Type B pancreatic cell (in vitro differentiated cells): ENCODE measurements at places on chromosomes 2 and 18. TPM values are rescaled to one million over a fixed set of nuclear protein-coding genes. Genes with fewer than 3 reads are reported as not detected.

DNA sequence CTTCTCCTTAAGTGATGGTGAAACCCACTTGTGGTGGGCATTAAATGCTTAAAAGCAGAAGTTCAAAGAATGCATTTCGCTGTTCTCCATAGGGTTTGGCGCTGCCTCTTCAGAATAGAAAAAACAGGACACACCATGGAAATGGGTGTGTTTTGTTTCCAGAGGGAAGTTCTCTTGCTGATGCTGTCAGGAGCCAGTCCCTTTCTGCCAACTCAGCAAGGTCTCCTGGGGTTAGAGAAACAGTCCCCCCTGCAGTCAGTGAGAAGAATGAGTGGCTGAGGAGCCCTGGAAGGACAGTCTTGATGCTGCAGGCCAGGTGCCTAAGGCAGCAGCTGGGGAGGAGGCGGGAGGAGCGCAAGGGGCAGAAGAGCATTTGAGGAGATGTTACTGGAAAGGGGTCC, 37.8 kb upstream of the ASAP2 start:
- H3K27ac ChIP-seq, result peak overlapping the region; percentile 97
- no peaks in the 10 kb centered on the region for H3K27me3 ChIP-seq
- H3K36me3 ChIP-seq, result no peaks in the 10 kb centered on the region
- no peak for DNase-seq
- peak overlapping the region; percentile 49 for H3K4me3 ChIP-seq

- peaks cover 19% of the 10 kb centered on the region for H3K27me3 ChIP-seq
- H3K27ac ChIP-seq, result no peak overlapping the region
- H3K4me3 ChIP-seq, result no peak overlapping the region
- DNase-seq, result no peak
These were observed 15.1 kb upstream of the SOX11 start for GRCh38 chr2:5677133-5677532.

GRCh38 chr2:54189539-54189938, 66.5 kb downstream of the TSPYL6 start:
- no peaks in the 10 kb centered on the region for H3K27me3 ChIP-seq
- no peak overlapping the region for H3K4me3 ChIP-seq
- no peaks in the 10 kb centered on the region for H3K36me3 ChIP-seq
- DNase-seq, result no peak

DNA sequence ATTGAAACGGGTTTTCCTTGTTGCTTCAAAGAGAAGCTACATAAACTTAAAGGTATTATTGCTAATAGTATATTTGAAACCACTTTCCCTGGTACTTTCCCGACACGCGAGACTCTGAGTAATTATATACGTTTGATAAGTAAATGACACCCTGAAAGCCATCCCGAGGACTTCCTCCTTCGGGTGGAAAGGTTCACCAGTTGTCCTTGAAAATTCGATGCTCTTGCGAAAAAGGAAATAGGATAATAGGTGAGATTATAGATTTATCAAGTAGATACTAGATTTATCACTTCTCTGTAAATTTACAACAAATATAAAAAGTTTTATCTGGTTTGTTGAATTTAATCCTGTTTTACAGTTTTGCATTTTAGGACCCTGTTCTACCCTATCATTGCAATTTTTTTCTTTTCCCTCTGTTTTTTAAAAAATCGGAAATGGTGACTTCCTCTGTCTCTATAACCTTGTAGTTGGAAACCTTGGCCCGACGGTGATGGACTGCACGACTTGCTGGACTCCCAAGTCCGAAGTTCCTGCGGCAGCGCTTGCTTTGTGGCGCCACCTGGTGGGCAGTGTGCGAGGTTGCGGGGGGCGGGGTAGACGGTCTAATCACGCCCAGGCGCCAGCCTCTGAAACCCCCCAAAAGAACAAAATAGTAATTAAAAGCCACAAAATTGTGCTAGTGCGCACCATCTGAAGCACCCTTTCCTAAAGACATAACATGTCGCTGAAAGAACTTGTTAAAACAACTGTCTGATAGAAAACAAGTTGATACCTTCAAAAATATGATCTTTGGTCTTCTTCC, 972 bp upstream of the DLX2 start:
- H3K36me3 ChIP-seq, result peaks cover 1% of the 10 kb centered on the region
- H3K27me3 ChIP-seq, result peaks cover 85% of the 10 kb centered on the region
- H3K4me1 ChIP-seq, result peaks cover 9% of the 10 kb centered on the region
- H3K4me3 ChIP-seq, result peak overlapping the region; percentile 88
- H3K27ac ChIP-seq, result peak overlapping the region; percentile 30

DNA sequence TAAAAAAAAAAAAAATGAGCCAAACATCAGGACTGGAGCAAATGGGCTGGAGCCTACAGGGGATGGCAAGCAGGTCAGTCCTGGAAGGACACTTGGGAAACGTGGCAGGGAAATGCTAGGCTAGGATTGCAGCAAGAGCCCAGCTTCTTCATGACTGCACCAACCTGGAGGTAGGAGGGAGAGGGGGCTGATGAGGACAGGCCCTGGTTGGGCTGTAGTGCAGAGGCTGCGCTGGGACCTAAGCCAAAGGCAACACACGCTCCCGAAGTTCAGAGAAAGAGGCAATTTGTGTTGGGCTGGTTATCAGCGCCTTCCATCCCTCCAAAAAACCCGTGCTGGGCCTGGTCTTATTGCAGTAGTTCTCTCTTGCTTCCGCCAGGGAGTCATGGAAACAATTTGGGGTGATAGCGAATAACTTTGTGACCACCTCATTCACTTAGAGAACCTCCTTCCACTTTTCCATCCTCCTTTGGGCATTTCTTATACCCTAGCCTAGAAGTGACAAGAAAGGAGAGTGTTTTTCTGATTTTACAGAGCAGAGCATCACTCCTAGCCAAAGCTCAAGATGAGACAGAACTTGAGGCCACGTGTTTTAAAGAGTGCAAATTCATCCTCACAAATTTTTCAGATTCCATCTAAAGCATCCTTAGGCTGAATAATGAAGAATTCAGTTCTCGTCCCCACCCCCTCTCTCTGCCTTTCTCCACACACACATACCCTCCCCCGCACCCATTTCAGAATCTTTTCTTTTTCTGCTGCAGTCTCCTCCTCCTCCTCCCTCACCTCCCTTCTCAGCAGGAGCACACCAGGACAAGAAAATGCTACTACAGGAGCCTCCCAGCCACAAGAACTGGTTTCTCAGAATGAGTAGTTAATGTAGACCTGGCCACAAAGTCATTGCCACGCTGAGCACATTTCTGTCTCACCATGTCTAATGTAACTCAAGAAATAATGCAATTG, 82.5 kb upstream of the STPG4 start:
- no peaks in the 10 kb centered on the region for H3K36me3 ChIP-seq
- peaks cover 25% of the 10 kb centered on the region for H3K4me1 ChIP-seq
- peaks cover 12% of the 10 kb centered on the region for H3K27me3 ChIP-seq
- peak overlapping the region; percentile 10 for H3K4me3 ChIP-seq

Gene COL4A4
- total RNA-seq, result 1.1 and 1.9 TPM in 2 replicates

Gene GPR155
- 1.6 and 6.2 TPM in 2 replicates for total RNA-seq
